ENCODE measurements at places on chromosomes 2 and 18. TPM values are rescaled to one million over a fixed set of nuclear protein-coding genes. Genes with fewer than 3 reads are reported as not detected.

The CDH2 gene
- total RNA-seq = 0.20 TPM

The CNNM3 gene
- 17.2 TPM for total RNA-seq

The TNFRSF11A gene
- 1.7 TPM for total RNA-seq

The ALPG gene
- 0.91 TPM for total RNA-seq

The CGREF1 gene
- 0.79 TPM for total RNA-seq

The CRYGC gene
- total RNA-seq = not detected

The FSHR gene
- total RNA-seq = not detected

Measured in upper lobe of left lung (tissue), 6 donors.